ENCODE measurements at places on chromosomes 6 and 20.

GRCh38 chr20:63145156-63145555, 70.8 kb downstream of the YTHDF1 start:
- DNase-seq, result no peak

DNA sequence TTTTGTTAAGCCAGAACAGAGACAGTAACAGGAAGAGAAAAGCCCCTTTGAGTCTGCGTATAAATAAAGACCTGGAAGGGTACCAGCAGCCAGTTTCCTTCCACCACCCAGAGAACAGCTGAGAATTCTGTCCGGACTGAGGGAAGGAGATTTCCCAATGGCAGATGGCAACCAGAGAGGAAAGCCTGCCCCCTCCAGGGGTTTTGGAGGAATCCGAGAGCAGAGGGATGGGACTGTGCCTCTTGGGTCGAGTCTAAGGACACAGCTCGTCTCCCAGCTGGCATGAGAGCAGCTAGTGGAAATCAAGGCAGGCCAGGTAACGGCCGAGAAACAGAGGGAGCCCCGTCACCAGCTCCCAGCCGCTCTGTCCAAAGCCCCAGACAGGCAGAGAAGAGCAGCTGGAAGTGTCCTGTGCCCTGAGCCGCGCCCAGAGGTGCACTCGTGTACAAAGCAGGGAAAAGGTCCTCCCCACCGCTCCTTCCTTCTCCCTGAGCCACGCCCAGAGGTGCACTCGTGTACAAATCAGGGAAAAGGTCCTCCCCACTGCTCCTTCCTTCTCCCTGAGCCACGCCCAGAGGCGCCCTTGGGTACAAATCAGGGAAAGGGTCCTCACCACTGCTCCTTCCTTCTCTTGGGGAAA, 134.0 kb upstream of the SNX9 start:
- DNase-seq, result no peak

GRCh38 chr6:140043762-140044378, 669.4 kb upstream of the CITED2 start:
- no peak for DNase-seq

GRCh38 chr6:91626911-91627310, 1040.0 kb upstream of the MAP3K7 start:
- no peak for DNase-seq

- no peak for DNase-seq
Observed at GRCh38 chr20:41726727-41727126, 108.5 kb upstream of the CHD6 start.

DNA sequence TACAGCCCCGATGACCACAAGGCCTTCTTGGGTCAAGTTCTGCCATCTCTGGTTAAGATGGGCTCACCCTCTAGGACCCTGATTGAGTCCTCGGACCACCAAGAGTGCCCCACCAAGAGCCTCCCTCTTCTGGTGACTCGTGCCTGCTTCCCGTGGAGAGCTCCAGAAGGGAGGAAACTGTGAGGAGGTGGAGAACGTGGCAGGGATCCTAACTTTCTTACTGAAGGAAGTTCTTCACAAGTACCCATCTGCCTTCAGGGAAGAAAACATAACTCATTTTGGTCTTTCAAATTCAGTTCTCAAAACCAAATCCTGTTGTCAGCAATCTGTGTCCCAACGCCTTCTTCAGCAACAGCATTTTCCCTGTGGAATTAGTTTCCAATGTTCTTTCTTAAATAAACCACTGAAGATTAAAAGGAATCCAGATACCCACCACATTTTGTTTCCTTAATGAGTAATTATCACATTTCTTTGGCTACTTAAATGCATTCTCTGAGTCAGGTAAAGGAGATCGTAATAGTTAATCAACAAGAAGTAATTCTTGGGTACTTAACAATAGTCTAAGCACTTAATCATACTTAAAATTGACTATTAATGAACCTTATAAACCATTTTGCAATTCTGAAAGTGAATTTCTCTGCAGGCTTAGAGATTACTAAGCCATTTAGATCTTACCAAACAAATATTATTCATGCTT, 185.8 kb upstream of the SGK1 start:
- DNase-seq, result no peak

GRCh38 chr20:45305262-45305661, 1.4 kb upstream of the RBPJL start:
- no peak for DNase-seq

DNA sequence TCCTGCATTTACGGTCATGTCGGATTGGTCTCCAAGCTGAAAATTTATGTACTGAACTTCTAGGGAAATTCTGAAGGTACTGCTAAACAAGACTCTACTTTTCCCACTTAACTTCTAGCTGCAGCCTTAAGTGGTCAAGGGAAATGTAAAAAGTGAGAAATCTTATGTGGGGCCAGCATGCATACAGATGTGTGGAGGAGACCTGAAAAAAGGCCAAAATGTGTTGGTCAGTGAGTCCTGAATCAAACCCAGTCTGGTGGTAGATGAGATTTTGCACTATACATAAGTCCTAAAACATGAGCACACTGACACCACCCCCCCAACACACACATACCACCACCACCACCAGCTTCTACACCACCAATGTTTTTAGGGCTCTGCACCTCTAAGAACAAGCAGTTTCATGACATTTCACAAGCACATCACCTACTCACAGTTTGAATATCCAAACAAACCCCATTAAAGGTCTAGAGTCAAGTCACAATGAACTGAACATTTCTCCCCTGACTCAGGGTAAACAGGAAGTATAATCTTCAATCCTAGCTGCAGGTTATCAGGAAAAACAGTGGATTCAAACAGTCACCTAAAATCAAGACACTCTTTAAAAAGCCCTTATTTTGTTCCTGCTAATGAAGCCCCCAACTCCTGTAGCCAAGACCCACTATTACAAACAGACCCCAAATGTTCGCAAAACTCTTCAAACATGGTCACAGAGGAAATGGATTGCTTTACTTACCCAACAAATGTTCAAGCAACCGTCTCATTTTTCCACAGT, 1.6 kb downstream of the ZMYND8 start:
- no peak for DNase-seq

DNA sequence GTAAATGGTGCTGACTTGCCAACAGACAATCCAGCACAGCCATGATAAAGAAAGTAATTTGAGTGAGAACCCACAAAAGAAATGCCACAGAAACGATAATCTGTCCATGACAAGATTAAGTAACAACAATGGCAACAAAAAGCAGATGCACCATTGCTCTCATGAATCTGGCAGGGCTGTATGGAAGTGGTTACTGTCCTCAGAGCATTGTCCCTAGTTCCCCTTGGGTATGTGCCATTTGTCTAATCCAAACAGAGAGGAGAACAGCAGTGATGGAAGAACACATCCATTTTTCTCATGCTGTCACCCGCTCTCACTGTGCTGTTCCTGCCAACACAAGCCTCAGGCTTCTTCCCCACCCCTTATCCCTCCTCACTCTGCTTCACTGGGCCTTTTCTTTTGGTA, 65.8 kb downstream of the REV3L start:
- DNase-seq, result peak; percentile 15

- DNase-seq, result peak; percentile 98
Observed at GRCh38 chr20:37316116-37316774, 26.8 kb downstream of the MANBAL start.

GRCh38 chr6:73665686-73666319, 12.0 kb upstream of the SLC17A5 start:
- DNase-seq, result no peak

GRCh38 chr6:14083262-14083661, 34.3 kb upstream of the CD83 start:
- no peak for DNase-seq

- no peak for DNase-seq
Observed at GRCh38 chr6:138795809-138796603, at the start of gene ECT2L. Gene ECT2L, plus strand, starts transcription at chr6:138796087. Its CDS starts 17,188 bp downstream, at chr6:138813275.

DNA sequence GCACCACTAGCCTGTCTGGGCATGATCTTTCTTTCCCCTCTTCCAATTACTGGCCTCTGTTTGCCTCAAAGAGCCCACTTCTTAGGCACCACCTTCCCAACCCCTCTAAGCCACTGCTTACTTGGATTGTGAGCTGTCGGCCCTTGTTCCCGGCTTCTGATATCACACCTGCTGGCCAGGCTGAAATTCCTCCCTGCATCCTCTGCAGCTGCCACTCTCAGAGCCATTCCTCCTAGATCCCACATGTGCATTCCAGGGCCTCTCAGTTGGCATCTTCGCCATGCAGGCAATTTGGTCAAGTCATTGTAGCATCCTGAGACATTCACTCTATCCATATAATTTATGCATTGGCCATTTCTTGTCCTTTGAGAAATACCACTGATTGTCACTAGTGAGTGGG, 135.9 kb downstream of the OLIG3 start:
- no peak for DNase-seq

DNA sequence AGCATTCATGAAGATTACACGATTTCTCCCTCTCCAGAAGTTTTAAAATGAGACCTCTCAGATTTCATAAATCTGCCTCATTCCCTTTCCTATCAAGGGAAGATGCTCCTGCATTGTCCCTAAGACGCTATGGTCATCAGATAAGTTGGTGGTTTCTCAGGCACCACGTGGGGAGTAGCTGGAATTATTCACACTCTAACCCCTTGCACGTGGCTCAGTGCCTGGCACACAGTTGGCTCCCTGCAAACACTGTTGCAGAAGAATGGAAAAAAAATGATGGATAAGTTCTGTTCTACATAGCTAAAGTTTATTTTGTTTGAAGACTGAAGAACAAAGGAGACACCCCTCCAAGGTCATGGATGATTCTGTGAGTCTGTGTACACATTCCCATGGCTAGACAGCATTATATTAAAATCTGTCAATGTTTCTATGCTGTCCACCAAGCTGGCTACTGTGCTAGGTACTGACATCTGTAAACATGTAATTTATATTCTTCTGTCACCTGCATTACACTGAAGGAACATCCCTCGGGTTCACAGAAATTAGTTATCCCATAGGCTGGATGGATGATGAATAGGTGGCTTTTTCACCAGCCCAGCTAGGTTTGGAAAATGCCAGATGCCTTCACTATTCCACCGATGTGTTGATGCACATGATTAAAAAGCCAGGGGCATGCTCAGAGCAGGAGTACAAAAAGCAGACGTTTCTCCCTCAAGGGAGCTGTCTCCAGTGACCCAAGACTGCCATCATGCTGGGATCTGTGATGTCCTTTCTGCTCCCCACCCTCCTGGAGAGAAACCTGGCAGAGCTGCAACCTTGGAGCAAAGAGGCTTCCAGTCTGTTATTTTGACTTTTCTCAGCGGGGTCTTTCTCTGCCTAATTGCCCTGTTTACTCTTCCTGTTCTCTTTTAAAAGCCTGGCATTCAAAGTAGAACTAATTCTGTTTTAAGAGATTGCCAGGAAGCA, 610.5 kb downstream of the UTRN start:
- DNase-seq, result no peak

GRCh38 chr20:12963416-12963815, 45.4 kb upstream of the SPTLC3 start:
- DNase-seq, result no peak

DNA sequence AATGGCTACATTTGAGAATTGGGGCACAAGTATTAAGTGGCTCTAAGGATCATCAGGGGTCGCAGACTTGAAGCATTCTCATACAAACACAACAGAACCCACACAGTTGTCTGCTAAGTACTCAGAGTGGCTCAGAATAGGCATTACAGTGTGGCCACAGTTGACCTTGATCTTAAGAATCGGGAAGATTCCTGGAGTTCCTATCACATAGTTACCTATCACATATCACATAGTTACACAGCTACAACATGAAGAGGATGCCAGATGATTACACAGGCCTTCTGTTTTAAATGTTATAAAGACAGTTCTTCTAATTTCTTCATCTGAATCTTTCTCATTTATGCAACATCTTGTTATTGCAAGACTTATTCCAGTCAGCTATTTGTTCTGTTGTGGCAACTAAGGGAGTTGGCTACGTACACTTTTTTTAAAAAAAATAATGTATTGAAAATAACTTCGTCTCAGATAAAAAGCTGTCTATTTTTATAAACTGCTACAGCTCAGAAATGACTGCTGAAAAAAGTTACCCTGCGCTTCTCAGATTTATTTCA, 129.0 kb downstream of the REV3L start:
- no peak for DNase-seq

DNA sequence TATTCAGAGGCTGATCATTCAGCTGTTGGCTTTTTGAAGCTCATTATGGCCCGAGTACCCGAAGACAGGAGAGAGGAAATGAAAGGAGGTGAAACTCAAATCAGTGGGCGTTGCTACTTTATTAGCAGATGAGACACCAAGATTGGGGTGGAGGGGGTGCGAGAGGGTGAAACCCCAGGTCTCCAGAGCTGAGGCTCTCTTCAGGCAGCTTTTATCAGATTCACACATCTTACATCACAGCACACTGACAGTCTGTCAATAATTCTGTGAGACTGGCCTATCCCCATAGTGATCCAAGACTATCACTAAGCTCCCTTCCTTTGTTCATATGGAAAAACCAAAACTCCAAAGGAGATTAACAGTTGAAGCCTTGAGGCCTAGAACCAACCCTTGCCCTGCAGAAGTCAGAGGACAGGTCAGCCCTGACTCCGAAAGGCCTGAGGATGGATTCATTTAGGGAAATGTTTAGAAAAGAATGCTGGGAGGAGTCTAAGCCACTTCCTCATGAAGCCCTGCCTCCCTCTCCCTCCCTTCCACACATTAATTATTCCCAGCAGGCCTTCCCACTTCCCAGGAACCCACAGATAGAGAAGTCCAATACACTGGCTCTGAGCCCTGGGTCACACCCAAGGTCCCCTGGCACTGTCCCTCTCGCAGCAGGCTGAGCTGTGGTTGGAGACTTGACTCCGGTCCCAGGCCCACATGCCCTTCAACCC, 23.2 kb downstream of the TRERF1 start:
- DNase-seq, result no peak

- DNase-seq, result no peak
Observed at GRCh38 chr6:144265061-144265357, 20.1 kb upstream of the UTRN start.

- no peak for DNase-seq
Observed at GRCh38 chr6:5762561-5762968, 244.2 kb downstream of the NRN1 start.

DNA sequence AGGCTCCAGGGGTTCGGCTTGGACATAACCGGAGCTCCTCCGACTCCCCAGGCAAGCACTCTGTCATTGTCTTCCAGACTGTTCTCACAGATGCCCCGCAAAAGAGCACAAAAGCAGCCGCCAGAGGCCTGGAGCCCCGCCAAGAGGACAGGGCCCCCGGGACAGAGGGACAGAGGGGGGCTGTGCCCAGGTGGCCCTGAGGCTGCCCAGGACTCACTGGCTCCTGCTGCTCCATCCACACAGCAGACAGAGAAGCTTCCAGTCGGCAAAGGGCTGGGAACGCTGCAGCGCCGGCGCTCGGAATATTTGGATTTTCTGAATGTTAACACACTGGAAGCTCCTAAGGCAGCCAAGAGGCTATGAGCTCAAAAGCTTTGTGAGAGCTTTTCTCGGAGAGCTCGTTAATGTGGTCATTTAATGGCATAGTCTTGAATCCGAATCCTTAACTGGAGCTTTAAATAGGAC, 68.0 kb upstream of the QKI start:
- no peak for DNase-seq

GRCh38 chr20:57438552-57438951, 47.4 kb downstream of the RBM38 start:
- no peak for DNase-seq
